Dorsolateral prefrontal cortex (tissue), 122 donors: ENCODE measurements at places on chromosomes 4 and X.

DNA sequence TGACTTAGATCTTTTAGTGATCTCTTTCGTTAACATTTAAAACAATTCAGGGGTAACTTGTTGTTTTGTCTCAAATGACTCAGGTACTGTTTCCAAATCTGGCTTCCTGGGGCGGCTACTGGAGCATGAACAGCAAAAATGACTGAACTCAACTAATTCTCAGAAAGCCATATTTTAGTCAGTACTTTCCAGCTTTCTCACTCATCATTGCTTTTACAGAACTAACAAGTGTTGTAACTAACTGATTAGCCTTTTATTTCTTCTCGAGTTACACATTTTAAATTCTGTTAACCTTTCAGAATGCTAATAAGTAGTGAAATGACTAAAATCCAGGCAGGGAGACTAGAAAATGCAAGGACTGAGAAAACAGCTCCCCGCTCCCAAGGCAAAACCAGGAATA lies 55.3 kb downstream of the JADE3 start:
- no peak for DNase-seq

DNA sequence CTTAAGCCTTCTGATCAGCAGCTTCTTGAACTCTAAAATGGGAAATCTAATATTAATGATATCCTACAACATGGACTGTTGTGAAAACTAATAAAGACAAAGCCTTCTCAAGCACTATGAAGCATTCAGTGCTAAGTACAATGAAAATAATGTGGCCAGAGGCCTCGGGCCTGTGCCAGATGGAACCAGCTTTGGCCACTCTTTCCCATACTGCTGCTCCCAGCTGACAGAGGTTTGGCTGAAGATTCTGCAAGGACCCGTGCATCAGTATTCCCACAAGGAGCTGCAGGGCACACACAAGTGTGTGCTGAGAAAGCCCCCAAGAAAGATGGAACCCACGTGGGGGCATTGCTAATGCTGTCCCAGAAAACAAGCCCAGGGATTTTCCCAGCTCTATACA lies 60.5 kb upstream of the RPL34 start:
- DNase-seq: no peak

- no peak for DNase-seq
Observed at GRCh38 chr4:126647756-126648397, 984.9 kb upstream of the INTU start.

GRCh38 chrX:97691901-97692455 lies 808.3 kb downstream of the RPA4 start:
- no peak for DNase-seq
